HFF-Myc (cell line): ENCODE measurements at places on chromosomes 12 and 14.

GRCh38 chr12:128388461-128389000 lies 121.6 kb downstream of the TMEM132C start:
- no peak for DNase-seq

DNA sequence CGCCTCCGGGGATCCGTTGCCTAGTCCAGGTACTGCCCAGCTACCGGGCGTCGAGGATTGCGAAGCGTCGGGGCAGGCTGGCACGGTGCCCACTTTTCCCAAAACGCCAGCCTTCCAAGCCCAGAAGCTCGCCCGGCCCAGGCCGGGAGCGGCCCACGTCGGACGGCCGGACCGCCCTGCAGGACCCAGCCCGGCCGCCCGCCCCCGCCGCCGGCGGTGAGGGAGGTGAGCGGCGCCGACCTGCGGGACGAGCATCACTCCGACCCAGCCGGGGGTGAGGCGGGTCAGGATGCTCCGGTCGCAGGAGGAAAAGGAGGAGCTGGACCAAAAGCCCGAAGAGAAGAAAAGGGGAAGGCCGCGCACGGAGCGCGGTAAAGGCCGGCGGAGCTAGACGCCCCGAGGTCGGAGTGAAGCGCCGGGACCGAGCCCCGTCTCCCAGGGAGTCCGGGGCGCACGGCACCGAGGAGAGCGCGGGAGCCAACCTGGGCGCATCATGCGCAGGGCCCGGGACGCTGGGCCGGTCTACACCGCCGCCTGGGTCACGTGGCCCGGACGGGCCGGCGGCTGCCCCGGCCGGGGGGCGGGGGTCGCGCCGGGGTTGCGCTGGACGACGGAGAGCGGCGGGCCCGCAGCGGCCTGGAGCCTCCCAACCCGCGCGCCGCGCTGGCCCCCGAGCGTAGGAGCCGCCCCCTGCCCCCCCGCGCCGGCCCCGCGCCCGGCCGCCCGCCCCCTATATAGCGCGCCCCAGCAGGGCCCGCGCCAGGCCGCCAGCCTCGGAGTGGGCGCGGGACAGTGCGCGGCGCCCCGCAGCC lies at the start of gene AQP5:
AQP5 (plus strand) TSS at position 762 of the 812 bp plus-strand sequence. CDS start 146 bp downstream, outside the sequence.
- no peak for DNase-seq

GRCh38 chr12:117447665-117448366 lies 86.4 kb upstream of the NOS1 start:
- no peak for DNase-seq

DNA sequence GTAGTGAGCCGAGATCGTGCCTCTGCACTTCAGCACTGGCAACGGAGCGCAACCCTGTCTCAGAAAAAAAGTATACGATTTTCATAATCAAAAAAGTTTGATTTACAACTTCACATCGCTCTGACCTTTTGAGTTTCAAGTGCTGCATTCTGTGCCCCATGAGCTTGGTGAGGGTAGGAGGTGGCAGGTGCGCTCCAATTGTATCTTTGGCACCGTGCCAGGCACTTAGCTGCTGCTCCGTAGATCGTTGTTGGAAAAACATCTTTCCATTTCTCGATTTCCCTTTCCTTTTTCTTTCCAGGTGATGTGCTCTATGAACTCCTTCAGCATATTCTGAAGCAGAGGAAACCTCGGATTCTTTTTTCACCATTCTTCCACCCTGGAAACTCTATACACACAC lies 203.7 kb downstream of the ETV6 start:
- no peak for DNase-seq

- DNase-seq: no peak
These were observed 320.7 kb downstream of the SOX5 start for GRCh38 chr12:23628806-23629205.

DNA sequence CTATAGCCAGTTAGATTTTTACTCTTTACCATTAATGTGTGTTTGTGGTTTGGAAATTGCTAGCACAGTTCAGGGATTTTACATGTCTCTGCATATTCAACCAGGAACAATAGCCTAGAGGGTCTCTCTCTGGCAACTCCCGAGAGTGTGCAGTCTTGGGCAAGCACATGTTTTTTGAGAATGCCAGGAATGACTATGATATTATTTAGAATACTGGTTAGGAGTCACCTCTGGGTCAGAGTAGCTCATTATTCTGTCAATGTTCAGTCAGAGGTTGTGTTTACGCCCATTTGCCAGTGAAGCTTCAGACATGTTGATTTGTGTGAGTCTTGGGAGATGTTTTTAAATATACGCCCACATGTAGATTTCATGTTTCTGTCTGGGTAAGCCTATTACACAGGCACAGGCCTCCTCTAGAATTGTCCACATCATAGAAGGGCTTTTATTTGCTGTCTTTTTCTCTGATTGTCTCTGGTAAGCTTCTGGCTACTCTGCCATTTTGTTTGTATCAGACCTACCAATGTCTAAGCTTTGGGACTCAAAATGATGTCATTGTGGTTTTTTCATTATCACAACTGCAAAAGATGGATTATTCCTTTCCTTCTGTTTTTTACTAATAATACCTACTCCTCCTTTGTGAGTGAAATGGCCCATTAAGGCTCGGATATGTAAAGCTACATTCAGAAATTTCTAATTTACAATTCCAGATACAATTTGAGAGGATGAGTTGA lies 203.1 kb upstream of the PPFIA2 start:
- no peak for DNase-seq

DNA sequence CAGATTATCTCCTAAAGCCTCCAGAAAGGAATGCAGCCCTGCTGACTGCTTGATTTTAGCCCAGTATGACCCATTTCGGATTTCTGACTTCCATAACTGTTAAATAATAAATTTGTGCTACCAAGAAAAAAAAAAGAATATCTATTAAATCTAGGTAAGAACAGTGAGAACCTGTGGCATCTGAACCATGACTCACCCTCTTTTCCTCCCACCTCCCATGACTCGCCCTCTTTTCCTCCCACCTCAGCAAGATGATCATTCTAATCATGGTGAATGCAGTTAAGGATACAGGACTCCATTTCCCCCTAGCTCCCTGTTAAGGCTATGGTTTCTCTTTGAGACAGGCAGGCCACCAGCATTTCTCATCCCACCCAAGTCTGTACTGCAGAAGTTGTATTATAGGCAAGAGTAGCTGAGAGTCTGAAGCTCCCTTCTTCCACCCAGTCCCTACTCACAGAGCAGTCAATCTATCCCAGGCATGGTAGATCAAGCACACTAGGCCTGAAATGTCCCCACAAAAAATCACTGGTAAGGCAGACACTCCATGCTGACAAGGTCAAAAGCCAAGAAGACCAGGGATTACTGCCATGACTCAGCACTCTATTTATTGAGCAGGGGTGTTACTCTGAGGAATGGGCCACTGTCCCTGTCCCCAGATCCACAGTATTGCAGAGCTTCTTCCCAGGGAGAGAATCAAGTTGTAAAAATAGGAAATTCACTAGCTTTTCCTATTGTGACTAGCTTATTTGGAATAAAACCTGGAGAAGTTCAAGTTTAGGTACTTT lies 188.9 kb downstream of the ADAMTS20 start:
- DNase-seq: no peak

- no peak for DNase-seq
These were observed 505.5 kb downstream of the NPAS3 start for GRCh38 chr14:33444136-33444535.
